ENCODE measurements at places on chromosomes 5 and 9.

GRCh38 chr5:132525299-132525724 lies 18.0 kb downstream of the IL5 start:
- DNase-seq = no peak

- DNase-seq = no peak
Measured at GRCh38 chr9:95032580-95033341, 284.7 kb downstream of the FANCC start.

- DNase-seq = no peak
Measured at GRCh38 chr5:141916522-141916921, 7.1 kb upstream of the DELE1 start.

GRCh38 chr5:149380466-149381121 lies 1.5 kb upstream of the IL17B start:
- DNase-seq = no peak

DNA sequence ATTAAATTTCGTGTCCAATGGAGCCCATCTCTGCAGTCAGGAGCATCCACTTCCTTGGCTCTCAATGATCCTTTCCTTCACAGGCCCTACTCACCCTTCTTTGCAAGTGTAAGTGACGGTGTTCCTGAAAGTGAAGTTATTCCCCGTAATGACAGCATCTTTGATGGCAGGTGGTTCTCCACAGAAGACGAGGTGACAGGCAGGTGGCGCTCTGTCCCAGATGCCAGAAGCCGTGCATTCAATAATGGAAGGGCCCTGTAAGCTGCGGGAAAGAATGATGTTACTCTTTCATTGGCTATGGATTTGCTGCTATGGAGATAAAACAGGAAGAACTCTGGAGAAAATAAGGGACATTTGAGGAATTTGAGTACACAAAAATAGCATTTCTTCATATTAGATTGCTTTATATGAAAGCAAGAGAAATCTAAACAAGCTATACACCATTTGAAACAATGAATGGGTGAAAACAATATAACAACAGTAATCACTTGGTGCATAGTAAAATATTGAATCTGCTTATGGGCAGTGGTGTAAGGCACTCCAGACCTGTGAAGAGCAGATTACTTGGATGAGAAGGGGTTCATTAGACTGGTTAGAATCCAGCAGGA lies 89.9 kb upstream of the TXNDC8 start:
- DNase-seq = no peak

- no peak for DNase-seq
Measured at GRCh38 chr5:142945845-142946244, 175.7 kb downstream of the ARHGAP26 start.

DNA sequence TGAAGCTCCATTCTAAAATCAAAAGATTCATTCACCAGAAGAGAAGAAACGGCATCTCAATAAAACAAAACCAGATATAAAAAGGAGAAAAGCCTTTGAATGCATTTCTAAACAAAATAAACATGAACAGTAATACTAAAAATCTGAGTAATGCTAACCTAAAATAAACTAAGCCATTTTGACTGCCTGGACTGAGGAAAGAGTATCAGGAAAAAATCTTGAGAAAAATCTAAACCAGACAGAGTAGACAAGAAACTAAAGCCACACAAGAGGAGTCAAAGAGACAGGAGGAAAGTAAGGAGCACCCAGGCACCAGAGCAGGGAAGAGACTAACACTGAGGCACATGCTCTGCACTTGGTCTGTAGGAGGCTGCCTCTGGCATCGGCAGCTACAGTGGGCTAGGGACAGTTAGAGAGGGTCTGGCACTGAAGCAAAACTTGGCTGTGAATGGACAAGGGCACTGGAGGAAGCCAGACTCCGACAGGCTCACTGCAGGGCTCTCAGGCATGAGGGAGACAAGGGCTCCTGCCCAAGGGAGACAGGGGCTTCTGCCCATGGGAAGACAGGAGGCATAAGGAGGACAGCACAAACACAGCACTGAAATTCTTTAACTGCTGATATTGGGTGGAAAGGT lies 50.2 kb downstream of the DROSHA start:
- DNase-seq = no peak

GRCh38 chr5:179680014-179680779 lies 637 bp downstream of the CBY3 start:
- no peak for DNase-seq

- DNase-seq = no peak
Measured at GRCh38 chr9:99905833-99906402, 536 bp upstream of the STX17 start.

DNA sequence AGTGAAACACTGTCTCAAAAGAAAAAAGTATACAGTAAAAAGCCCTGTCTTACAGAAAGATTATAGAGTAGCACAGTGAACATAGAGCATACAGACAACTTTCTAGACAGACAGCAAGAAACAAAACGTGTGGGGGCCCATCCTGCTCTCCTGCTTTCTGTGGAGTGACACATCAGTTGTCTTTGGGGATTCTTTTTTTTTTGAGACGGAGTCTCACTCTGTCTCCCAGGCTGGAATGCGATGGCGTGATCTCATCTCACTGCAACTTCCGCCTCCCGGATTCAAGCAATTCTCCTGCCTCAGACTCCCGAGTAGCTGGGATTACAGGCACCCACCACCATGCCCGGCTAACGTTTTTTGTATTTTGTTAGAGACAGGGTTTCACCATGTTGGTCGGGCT lies 14.9 kb downstream of the CDHR2 start:
- DNase-seq = no peak

- peak; percentile 53 for DNase-seq
Measured at GRCh38 chr9:37528652-37529471, 43.1 kb downstream of the POLR1E start.

DNA sequence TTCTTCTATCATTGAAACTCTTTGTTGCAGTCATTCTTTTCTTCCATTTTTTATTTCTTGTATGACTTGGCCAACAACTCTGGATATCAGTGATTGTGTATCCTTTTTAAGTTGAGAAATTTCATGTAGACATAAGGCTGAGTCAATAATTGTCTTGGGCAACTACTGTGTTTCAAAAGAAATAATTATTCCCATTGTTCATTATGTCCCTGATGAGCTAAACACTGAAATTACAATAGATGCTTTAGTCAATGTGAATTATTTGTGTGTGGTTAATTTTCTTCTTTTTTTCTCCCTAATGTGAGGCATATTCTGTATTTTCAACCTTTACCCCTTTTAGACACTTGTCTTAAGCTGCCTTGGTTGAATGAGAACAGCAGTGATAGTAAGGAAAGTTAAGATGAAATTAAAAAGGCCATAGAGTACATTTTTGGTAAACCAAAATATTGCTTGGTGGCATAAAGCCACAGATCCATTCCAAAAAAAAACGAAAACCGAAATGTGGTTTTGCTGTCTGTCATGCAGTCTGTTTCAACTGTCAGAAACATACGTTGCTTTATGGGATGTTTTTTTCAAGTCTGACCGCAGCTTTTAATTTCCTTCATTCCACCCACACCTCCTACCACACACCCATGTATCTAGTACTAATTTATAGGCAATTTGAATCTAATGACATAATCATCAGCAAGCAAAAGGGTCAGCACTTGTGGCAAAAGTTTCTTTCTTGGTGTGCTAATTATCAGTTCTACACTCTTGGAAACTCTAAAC lies 21.1 kb downstream of the TLE4 start:
- no peak for DNase-seq

DNA sequence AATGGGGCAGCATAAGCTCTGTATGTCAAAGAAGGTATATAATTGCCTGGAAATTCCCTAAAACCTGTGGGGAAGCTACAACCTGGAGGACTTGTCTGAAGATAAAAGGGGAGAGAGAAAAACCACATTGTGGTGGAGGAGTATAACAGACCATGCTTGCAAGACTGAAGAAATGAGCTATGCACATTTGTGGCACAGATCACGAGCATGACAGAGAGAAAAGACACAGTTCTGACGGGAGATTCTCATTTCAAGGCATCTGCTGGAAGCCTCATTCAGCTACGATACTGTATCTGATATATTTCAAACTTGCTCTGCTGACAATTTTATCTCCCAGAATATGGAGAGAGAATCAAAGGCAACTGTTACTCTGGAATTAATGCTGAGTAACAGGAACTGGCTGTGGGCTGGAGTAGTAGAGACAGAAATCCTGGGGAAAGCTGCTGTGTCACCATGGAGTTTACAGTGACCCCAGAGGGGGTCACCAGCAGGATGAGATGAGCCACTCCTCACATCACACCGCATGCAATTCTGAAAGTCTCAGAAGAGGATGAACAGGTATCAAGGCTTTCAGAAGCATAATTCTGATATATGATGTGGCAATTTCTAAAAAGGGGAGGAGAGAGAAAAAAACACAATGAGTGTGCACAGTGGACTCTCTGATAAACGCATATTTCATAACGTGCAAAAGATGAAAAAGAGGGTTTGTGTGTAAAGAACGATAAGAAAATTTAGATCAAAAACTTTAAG lies 528.8 kb downstream of the IRX1 start:
- no peak for DNase-seq

GRCh38 chr5:53554444-53554843 lies 6.0 kb upstream of the NDUFS4 start:
- no peak for DNase-seq

- no peak for DNase-seq
Measured at GRCh38 chr9:129914051-129914450, 78.8 kb downstream of the USP20 start.

GRCh38 chr9:693201-694091 lies 148.1 kb upstream of the DMRT1 start:
- DNase-seq = no peak

DNA sequence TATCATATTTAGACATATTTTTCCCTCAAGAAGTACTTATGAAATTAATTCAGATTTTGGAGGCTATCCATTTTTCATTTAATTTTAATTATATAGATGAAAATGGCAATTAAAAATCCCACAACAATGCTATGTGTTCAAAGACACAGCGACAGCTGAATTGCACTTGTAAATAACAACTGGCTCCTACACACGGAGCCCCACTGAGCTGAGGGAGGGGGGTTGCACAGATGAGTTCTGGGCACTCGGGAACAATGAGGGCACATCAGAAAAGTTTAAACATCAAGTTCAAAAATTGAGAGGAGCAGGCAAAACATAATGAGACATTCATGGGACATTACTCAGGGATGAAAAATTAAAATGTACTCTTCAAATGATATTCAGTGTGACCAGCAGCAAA lies 104.9 kb downstream of the MARCHF3 start:
- no peak for DNase-seq

GRCh38 chr5:1445313-1445688 lies at the start of gene SLC6A3:
Gene SLC6A3 (minus strand): TSS chr5:1445440. CDS start chr5:1443197, 2,243 bp downstream.
- no peak for DNase-seq

GRCh38 chr9:89414670-89415324 lies 83.1 kb downstream of the SEMA4D start:
- DNase-seq = no peak

- DNase-seq = no peak
Measured at GRCh38 chr5:135004376-135004775, 29.7 kb downstream of the PITX1 start.

GRCh38 chr5:58933891-58934628 lies 351.2 kb downstream of the RAB3C start:
- peak; percentile 3 for DNase-seq

DNA sequence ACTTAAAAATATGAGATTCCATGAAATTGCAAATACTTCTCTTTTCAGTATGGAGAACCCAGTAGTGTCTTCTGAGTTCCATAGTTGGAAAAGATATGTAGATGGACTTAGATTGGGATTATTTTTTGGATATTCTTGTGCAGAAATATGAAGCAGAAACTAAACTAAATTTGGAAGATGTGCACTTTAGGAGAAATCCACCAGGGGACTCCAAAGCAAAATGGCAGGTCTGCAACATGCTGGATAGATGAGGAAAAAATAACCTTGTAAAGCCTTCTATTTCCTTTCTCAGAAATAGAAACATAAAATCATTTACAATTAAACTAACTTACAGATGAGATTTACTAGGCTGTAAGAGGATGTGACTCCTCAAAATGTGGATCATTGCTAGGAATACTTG lies 49.2 kb upstream of the MINAR2 start:
- no peak for DNase-seq

All from stimulated activated CD4-positive, alpha-beta T cell treated with anti-CD3 and anti-CD28 coated beads, Interleukin-1b, Interleukin-23, amount 100 ng/mL, for 1 hour (primary cell).